ENCODE measurements at places on chromosomes 12 and 14. TPM values are rescaled to one million over a fixed set of nuclear protein-coding genes. Genes with fewer than 3 reads are reported as not detected.

DNA sequence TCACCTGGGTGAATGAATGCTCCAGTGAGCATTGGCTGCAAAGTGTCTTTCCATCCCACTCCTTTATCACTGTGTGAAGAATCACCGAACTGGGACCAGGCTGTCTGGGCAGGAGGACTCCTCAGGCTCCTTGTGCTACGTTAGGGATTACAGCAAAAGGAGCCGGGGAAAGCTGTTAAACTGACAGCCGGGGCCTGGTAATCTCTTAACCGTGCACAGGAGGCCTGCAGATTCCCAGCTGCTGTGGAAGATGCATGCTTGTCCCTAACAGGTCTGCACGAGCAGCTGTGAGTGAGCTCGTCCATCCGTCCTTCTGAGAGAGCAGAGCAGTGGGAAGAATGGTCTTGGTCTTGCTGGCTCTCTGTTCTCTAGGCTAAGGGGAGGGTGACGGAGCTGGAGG is 231.5 kb downstream of the AACS start:
- DNase-seq, result no peak

DNA sequence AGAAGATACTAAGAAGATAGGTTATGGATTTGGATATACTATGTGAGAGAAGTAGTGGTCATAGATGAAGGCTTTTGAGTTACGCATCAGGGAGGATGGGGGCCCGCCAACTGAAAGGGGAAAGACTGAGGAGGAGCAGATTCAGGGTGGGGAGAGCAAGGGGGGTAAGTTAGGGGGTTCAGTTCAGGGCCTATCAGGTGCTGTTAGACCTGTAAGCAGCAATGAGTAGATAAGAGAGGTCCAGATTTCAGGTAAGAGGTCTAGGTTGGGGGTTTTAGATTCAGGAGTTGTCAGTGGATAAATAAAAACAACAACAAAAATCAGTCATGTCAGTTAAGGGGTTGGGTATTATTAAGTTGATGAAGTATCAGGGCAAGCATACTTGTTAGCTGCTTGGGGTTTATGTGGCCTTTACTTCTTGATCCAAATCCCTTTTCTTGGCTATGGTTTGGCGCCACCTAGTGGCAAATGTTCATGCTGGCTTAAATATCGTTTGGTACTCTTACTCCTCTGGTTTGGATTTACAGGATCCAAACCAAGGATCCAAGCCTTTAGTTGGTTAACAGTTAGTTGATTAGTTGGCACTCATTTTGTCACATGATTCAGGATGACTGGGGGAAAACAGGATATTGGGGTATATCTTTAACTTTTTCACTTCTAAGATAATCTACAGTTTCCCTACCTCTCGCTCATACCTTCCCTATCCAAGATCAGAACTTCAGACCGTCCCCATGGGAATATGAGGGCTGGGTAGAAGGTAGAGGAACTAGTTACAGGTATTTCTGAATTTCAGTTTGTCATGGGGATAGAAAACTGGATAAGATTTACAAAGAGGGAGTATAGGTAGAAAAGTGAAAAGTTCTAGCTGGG is 65.1 kb downstream of the PCNX1 start:
- DNase-seq, result peak; percentile 72

Gene ERP27
- 0.10 TPM for total RNA-seq

- DNase-seq, result no peak
Measured at GRCh38 chr14:70887207-70887681, 20.0 kb upstream of the PCNX1 start.

GRCh38 chr12:22458298-22458937 is 85.9 kb downstream of the C2CD5 start:
- DNase-seq, result no peak
